ENCODE measurements at places on chromosomes 13 and 19. TPM values are rescaled to one million over a fixed set of nuclear protein-coding genes. Genes with fewer than 3 reads are reported as not detected.

Gene ZNF284
- total RNA-seq: 2.4 TPM

GRCh38 chr19:11252665-11253355 lies 9.5 kb downstream of the DOCK6 start:
- H3K4me3 ChIP-seq: no peak overlapping the region
- no peaks in the 10 kb centered on the region for H3K27me3 ChIP-seq
- H3K36me3 ChIP-seq: no peaks in the 10 kb centered on the region

Gene IGFL1
- not detected for total RNA-seq

Gene RASL11A
- total RNA-seq: 5.3 TPM

- no peaks in the 10 kb centered on the region for H3K36me3 ChIP-seq
- no peaks in the 10 kb centered on the region for H3K27me3 ChIP-seq
- peaks cover 63% of the 10 kb centered on the region for H3K4me1 ChIP-seq
These were observed 17.2 kb upstream of the ZBTB7A start for GRCh38 chr19:4083677-4084546.

- no peak for DNase-seq
- peaks cover 14% of the 10 kb centered on the region for H3K4me1 ChIP-seq
- H3K27ac ChIP-seq: no peak overlapping the region
- peaks cover 4% of the 10 kb centered on the region for H3K27me3 ChIP-seq
- no peak overlapping the region for H3K4me3 ChIP-seq
These were observed 3.4 kb downstream of the PCDH9 start for GRCh38 chr13:67226696-67227095.

Measured in CD8-positive, alpha-beta memory T cell (primary cell).